ENCODE measurements at places on chromosomes 2 and 18.

DNA sequence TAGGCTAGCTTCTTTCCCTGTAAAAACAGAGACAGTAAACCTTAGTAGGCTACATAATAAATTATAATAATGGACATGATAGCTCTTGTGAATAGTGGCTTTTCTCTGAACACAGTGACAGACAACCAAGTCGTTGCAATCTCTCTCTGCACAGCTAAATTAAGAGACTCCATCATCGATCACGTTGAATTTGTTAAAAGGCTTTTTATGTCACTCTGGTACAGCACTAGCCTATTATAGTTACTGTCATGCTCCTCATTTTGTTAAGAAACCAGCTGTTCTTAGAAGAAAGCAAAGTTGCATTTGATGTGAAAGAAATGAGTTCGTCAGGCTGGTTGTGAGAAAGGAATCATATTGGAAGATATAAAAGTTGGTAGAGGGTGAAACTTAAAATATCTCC lies 50.3 kb upstream of the ARHGAP28 start:
- DNase-seq: no peak

DNA sequence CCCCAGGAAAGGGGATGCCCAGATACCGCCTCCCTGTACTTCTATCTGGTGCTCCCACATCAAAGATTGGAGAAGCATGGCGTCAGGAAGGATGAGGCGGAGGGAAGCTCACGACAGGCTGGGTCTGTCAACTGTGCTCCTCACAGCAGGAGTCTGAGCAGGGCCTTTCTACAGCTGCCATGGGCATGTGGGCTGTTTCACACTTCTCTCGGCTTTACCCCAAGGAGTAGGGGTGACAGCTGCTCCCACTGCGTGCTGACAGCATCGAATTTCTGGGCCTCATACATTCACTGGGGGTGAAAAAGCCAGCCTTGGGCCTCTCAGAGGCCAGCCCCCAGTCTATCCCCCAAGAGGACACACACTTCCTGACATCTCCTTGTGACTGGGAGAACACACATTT lies 21.1 kb downstream of the NEURL3 start:
- DNase-seq: no peak

- no peak for DNase-seq
Measured at GRCh38 chr2:208139447-208139846, 6.5 kb downstream of the CRYGB start.

- no peak for DNase-seq
Measured at GRCh38 chr2:45711224-45711623, 59.7 kb downstream of the PRKCE start.

Measured in left renal cortex interstitium (tissue), 4 donors.